Fibroblast of upper back skin (primary cell): ENCODE measurements at places on chromosomes 2 and 18.

DNA sequence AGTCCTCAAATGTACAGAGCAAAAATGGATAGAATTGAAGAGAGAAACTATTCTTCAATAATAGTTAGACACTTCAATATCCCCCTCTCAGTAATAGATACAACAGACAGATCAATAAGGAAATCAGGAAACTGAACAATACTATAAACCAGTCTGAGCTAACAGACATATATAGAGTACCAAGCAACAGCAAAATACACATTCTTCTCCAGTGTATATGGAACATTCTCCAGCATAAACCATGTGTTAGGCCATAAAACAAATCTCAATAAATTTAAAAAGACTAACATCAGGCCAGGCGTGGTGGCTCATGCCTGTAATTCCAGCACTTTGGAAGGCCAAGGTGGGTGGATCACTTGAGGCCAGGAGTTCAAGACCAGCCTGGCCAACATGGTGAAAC, 43.7 kb upstream of the AMMECR1L start:
- DNase-seq, result no peak

DNA sequence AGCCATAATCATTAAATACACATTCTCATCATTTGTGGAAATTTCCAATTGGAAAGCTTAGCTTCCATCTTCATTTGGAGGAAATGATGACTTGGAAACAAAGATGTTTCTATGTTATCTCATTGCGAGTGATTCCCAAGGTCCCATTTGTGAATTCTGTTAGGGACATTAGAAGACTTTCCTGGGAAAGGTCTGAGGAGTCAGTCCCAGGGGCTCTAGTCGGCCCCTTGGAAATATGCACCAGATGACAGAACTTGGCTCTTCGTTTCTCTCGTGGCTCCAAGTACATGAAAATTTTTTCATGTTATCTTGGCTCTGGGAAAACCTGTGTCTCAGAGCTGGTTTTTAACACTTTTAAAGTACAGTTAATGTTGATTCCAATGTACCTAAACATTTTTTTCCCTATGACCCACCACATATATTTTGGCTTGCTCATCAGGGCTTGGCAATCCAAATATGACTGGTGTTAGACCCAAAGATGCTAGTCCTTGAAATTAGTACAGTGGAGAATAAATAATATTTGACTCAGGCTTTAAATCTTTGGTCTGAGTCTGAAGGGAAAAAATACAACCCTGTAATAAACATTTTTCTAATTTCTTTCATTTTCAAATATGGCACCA, 15.4 kb upstream of the CAVIN2 start:
- peak; percentile 68 for DNase-seq

- DNase-seq, result no peak
These were observed 7.4 kb downstream of the EPAS1 start for GRCh38 chr2:46304635-46305034.

- no peak for DNase-seq
These were observed 424.3 kb upstream of the MEX3C start for GRCh38 chr18:51621864-51622160.

DNA sequence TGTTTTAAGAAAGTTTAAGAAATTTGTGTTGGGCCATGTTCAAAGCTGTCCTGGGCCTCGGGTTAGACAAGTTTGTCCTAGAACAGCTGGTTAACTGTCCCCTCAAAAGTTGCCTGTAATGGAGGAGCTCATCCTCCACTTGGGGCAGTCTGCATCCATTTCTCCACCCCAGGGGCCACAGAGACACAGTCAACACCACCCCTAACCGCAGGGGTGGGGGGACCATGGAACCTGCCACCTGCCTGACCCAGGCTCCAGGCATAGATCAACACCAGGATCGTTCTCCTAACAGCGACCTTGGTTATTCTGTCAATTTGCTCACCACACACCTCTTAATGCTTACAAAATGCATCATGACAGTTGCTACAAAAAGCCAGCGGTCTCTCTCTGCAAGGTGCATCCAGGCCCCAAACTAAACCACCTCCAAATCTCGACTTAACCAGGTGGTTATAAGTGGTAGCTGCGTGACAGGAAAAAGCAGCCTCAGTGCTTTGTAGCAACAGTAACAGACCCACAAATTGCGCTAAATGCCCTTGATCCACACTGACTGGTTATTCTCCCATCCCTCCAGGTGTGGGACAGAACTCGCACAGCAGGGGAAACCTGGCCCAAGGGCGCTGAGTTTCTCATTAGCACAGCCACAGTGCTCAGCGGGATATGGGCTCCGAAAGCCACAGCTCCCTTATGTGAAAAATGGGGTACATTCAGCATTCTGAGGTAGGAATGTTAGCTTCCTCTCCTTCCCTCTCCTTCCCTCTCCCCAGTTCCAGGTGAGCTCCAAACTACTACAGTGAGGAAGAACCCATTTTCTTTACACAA, 48.0 kb downstream of the HDLBP start:
- DNase-seq, result no peak

GRCh38 chr2:46942143-46942526, 26.5 kb upstream of the MCFD2 start:
- no peak for DNase-seq

- no peak for DNase-seq
These were observed 1551.7 kb upstream of the SLC39A10 start for GRCh38 chr2:194105358-194105757.

GRCh38 chr2:105118960-105119359, 81.1 kb downstream of the MRPS9 start:
- no peak for DNase-seq

DNA sequence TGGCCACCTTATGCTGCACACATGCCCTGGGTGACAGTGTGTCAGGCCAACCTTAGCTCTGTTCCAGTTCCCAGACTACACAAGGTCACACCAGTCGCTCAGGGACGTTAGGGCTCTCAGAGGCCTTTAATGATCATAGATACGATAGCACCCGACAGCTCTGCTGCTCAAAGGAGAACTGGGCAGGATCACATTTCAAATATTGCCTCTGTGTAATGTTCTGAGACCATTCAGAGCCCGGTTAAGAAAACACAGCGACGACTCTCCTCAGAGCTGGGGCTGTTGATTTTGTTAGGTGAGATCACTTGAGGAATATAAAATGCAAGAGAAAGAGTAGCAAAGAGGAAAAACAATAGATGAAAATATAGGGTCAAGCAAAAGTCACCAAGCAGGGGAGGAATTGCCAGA, 166.6 kb upstream of the TANK start:
- no peak for DNase-seq

GRCh38 chr2:222088561-222088960, 210.2 kb downstream of the PAX3 start:
- no peak for DNase-seq

- DNase-seq, result no peak
These were observed 3.5 kb downstream of the TEX261 start for GRCh38 chr2:70991142-70991541.

DNA sequence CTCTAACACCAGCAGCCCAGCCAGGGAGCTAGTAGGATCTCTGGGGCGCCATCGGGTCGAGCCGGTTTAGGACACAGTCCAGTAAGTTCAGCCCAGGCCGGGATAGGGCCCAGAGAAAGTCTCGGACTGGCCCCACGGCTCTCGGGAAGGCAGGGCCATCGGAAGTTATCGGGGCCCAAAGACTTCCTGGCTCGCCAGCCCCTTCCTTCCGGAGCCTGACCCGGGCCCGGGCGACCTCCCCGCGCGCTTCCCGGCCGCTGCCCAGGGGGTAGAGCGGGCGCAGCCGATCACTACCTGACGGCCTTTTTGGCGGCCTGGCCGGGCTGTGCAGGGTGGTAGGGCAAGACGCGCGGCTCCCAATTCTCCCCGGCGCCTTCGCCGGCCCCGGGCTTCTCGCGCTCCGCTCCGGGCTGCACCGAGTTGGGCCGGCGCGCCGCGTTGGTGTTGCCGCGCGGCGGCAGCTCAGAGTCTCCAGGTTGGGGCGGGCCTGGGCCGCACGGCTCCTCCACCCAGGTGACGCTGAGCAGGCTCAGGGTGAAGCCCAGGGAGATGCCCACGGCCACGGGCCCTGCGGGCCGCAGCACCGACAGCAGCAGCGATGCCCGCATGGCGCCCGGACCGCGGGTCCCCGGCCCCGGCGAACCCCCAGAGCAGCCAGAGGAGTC, 546 bp downstream of the CHPF start:
- DNase-seq, result no peak

DNA sequence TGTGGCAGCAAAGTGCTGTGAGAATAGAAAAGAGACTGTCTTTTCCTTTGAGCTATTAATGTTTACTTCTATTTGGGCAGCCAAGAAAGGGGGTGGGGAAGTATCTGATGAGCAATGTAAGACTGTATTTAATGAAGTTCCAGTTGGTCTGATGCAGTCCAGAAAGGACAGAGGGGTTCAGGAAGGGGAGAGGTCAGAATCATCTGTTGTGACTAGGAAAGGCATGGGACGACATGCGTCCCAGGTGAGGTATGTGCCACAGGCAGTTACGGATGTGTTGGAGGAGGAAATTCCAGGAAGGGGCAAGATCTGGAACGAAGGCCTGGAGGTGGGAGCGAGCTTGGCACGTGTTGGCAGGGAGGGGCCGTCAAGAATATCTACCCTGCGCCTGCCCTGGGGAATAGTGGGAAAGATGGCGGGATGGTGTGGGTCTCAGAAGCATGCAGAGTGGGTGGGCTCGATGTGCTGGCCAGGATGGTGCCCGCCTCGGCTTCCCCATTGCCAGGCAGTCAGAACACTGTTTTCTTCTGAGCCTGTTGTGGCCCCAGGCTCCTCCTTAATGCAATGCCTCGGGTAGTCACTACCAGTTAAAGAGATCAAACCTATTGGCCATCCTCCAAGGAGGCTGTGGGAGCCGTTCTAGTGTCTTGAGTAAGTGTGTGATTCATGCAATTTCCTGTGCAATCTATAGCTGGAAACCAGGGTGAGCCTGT, 57.8 kb upstream of the TXNDC2 start:
- DNase-seq, result peak; percentile 99
